ENCODE measurements at places on chromosomes 1 and 21.
A peak's percentile ranks its signal among the peaks of the same experiment; 100 is the strongest.

- peak; percentile 52 for DNase-seq
Observed at GRCh38 chr1:211783266-211783665, 47.3 kb downstream of the LPGAT1 start.

- DNase-seq = no peak
Observed at GRCh38 chr1:15714406-15715136, 21.5 kb upstream of the SLC25A34 start.

DNA sequence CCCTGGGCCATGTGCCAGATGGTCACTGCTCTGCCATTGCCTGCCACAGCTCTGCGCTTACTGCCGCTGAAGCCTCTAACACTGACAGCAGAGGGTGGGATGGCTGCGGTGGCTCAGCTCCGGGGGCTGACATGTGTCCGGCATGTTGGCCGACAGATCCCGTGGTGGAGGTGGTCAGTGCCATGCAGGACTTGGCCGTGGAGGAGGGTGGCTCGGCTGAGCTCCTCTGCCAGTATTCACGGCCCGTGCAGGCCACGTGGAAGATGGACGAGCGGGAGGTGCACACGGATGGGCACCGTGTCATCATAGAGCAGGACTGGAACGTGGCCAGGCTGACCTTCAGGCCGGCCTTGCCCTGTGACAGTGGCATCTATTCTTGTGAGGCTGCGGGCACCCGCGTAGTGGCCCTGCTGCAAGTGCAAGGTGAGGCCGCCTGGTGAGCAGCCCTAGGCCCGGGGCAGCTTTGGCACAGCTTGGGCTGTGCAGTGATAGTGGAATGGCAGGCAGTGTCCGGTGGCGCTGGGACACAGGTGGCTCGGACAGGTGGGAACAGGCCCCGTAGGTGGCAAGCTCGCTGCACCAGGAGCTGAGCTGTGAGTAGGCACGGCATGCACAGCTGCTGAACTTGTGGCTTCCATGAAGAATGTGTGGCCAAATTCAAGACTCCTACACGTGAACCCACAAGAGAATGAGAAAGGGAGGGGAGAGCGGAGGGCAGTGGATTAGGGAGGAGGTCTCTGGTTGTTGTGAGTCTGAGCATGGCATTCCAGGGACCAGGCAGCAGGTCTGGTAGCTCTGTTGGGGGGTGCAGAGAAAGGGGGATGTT is 91.8 kb downstream of the TRIM11 start:
- DNase-seq = no peak

GRCh38 chr1:70220517-70221237 is 503 bp upstream of the SRSF11 start:
- no peak for DNase-seq

DNA sequence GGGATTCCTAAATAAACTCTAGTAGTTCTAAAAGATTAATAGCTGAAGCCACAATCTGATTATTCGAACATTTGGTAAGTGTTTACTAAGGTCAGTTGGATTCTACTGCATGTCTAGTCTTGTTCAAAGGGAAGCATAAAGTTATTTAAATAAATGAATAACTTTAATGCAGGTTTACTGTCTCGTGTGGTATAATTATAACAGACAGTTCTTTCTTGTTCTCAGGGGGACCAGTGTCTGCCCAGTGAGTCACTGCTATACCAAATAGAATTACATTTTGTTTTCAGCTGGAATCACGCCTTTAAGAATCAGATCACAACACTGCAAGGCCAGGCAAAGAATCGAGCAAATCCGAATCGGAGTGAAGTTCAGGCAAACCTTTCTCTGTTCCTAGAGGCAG is 45.1 kb downstream of the SMG7 start:
- peak; percentile 77 for DNase-seq

DNA sequence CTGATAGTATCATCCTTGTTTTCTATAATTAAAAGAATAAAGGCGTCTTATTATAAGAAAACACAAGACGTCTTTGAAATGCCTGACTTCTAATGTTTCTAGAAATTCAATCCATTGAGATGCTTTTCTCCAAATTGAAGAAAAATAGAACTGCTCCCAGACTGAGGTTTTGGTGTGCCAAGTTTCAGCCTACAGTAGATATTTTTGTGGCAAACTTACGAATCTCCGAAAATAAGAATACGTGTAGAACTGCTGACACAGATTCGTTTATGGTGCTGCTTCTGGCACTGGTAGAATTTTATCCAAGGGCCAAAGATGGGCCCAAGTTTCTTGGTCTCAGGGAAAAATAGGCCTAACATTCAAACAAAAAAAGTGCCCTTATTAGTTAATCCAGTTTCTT is 554.5 kb upstream of the NR5A2 start:
- no peak for DNase-seq

- DNase-seq = peak; percentile 69
Observed at GRCh38 chr1:117339866-117340700, 27.2 kb upstream of the MAN1A2 start.

DNA sequence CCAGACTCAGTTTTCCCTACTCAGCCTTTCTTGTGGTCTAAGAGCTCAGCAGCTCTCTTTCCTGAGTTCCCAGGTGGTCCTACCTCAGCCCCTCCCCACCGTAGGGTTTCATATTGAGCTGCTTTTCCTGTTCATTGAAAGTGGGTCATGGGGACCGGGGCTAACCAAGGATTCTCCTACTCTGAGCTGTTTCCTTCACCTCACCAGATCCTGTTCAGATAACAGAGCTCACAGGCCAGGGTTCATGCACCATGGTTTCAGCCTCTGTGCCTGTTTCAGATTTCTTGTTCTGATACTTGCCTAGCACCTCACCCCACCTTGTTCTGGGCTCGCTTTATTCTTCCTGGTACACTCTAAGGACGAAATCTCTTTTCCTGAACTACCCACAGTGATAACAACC is 8.5 kb downstream of the UBQLN4 start:
- DNase-seq = no peak

DNA sequence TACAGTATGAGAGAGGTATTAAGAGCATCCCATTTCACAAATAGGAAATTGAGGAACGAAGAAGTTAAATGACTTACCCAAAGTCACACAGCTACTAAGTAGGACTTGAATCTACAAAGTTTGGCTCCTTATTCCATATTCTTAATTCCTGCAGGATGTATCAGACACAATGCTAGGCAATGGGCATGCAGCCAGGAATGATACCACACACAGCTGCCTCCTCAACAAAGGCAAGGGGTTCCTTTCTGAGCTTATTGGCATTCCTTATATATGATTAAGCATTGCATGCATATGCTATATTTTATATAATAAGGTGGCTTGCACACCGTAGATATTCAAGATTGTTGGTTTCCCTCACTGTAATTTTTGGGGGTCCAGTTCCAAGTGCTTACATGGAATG is 34.2 kb upstream of the JUN start:
- DNase-seq = peak; percentile 60

- no peak for DNase-seq
Observed at GRCh38 chr1:247386217-247386616, 29.8 kb upstream of the NLRP3 start.

DNA sequence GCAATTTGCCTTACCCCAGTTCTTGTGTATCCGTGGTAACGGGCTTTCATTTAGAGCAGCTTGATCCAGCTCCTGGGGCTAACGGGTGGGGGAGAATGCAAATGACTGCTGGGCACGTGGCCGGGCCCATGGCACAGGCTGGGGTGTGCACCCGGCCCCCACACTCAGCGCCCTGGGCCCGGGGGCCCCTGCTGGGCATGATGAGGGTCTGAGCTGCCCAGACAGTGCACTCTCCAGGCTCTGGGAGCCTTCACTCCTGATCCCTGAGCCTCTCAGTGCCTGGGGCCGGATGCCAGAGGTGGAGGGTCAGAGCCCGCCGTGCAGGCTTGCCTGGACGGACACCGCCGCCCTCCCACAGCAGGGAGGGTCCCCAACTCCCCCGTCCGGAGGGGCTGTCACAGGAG is 20.1 kb upstream of the PEX10 start:
- DNase-seq = peak; percentile 19

Data from NCI-H69 (cell line).